ENCODE measurements at places on chromosomes 3 and 15.

DNA sequence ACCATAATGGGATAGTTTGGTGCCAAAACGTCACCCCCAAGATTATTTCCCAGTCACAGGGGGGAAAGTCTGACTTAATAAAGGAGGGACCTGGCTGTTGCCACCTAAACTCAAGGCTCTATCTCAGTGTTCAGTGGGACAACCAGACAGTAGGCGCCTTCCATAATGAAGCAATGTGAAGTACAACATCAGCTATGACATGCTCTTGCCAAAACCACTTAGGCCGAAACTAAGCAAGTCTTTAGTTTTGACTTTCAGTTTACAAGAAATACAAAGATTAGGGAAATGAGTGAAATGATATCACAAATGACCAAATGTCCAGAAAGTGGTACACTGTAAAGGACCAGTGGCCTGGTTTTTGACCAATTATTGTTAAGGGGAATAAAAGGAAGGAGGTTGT, 32.9 kb downstream of the SOX14 start:
- no peak for DNase-seq

GRCh38 chr3:192916371-192917027, 1.2 kb downstream of the MB21D2 start:
- no peak for DNase-seq

GRCh38 chr3:118466795-118467330, 567.8 kb downstream of the IGSF11 start:
- DNase-seq: no peak

GRCh38 chr3:196320137-196320536, 2.1 kb upstream of the DYNLT2B start:
- no peak for DNase-seq

GRCh38 chr15:101142711-101143110, 109.1 kb downstream of the CHSY1 start:
- DNase-seq: no peak

GRCh38 chr3:133512416-133513089, 60.9 kb upstream of the CDV3 start:
- no peak for DNase-seq
